ENCODE measurements at places on chromosomes 5 and 9.

DNA sequence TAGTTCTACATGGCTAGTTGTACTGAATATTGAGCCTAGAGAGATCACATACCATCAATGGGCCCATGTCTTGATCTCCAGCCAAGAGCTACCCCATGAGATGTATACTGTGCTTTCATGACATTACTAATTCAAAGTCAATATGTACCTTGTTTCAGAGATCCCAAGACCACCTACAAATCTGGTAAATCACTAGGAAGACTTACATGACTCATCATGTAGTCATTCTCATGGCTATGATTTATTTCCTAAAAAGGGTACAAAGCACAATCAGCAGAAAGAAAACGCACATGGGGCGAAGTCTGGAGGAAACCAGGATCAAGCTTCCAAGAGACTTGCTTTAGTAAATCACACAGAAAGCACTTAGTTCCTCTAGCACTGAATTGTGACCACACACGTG lies 103.0 kb downstream of the PCSK5 start:
- no peak for DNase-seq

DNA sequence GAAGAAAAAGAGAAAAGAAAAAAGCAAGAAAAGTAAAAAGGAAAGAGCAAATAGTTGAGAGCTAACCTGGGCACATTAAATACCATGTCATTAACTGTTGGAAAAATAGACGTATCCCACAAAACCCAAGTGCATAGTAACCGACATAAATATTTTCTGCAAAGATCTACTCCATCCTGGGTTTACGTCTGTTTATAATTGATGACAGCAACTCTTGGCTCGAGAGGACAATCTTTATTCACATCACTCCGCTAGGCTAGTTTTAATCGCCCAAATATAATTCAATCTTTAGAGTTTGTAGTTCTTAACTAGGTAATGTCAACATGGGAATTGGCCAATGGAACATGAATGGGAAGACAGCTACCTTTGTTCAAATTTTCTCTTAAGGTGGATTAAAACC lies 321.7 kb upstream of the TNC start:
- DNase-seq = no peak

DNA sequence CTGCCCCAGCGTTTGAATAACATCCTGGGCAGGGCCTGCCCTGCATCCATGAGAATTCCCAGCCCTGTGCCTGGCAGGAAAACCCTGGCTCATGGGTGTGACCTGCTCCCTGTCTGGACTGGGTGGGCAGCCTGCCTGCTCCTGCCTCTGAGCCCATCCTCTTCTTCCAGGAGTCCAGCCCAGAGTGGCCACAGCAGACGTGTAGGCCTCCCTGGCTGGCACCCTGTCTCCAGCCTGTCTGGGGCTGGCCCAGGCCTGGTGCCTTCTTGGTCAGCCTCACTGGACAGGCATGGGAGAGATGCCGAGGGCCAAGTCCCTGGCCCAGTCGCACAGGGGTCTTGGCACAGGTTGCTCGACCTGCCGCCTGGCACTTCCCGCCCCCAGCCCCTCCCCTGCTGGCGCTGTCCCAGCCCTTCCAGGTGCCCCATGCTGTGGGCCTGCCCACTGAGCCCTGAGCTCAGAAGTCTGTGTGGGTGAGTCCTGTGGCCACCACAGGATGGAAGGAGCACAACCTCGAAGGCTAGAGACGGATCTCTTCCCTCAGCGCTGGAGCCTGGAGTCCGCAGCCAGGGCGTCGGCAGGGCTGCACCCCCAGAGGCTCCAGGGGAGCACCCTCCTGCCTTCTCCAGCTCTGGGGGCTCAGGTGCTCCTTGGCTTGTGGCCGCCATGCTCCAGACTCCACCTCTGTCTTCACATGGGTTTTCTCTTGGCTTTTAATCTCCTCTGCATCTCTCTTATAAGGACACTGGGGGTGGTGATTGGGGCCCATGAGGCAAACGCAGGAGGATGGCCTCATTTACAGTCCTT lies 11.8 kb upstream of the COL5A1 start:
- DNase-seq = no peak

DNA sequence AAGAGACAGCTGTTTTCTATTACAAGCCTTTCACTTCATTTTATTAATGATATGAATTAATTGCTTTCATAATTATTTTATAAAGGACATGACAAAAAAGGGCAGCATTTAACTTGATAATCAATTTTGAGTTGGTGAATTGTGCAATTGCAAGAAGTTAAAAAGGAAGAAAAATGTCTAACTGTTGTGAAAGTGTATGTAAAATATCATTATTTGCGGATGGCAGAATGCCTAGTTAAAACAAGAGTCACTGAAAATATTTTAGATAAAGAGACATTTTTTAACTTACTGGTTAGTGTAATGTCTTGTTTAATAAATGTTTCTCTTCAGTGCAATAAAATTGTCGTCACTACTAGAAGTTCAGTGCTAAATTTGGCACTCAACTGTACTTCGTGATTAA lies 57.6 kb upstream of the HTR4 start:
- DNase-seq = no peak

GRCh38 chr5:80931411-80931810 lies 28.8 kb upstream of the RASGRF2 start:
- no peak for DNase-seq

DNA sequence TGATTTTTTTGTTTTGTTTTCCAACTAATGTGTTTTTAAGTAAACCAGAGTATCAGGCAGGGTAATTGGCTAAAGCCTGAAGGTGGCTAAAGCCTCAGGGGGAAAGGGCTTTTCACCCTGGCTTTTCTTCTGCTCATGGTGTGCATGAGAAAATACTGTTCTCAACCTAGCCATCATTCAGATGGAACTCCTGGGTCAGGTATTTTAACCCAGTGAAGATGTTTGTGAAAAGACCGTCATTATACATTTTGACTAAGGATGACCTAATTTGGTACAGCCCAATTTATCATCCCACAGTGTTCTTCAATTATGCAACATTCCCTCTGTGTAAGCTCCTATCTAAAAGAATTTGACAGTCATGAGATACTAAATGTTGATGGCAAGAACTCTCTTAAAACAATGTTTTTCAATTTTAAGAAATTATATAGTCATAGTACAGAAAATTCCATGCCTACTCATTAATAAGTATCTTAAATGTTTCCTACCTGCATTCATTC lies 209.5 kb upstream of the TARS1 start:
- no peak for DNase-seq

- no peak for DNase-seq
Measured at GRCh38 chr5:132243366-132243977, 14.0 kb upstream of the PDLIM4 start.

DNA sequence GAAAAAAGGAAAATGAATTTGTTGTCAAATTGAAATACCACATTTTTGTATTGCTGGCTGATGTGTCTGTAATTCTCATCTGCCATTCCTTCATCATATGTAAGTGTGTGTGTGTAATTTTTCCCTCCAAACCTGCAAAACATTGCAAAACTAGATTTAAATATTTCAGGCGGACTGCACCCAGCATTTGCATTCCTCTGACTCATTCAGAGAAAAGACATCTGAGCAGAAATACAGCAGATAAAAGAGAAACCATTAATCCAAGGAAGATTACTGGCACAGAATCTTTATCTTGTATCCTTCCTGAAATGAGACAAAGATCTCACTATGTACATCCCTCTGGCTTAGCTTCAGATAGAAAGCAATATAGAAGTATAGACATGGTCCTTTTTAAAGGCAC lies 275.3 kb downstream of the TMEM38B start:
- no peak for DNase-seq

GRCh38 chr5:150014456-150014855 lies 13.9 kb downstream of the HMGXB3 start:
- no peak for DNase-seq

DNA sequence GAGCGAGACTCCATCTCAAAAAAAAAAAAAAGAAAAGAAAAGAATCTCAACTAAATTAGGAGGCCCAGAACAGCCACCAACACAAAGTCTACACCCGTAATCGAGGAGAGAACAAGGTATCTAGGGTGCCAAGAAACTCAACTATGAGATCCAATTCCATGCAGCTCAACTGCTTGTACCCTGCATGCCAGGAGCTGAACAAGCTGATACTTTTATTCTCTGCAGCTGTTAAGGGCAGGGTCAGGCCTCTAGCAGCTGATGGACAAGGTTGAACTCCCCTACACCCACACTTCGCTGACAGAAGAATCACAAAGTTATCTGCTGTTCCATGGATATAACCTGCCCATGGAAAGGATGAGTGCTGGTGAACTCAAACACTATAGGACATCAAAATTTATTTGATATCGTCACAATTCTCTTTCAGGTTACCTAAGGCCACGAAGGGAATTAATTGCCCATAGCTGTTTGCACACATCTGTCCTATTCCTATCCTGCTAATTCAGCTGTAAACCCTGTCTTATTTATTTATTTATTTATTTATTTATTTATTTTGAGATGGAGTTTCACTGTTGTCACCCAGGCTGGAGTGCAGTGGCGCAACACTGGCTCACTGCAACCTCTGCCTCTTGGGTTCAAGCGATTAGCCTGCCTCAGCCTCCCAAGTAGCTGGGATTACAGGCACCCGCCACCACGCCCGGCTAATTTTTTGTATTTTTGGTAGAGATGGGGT lies 20.7 kb downstream of the UBAP2 start:
- DNase-seq = no peak

GRCh38 chr9:125379208-125379607 lies 117.6 kb downstream of the GAPVD1 start:
- no peak for DNase-seq

DNA sequence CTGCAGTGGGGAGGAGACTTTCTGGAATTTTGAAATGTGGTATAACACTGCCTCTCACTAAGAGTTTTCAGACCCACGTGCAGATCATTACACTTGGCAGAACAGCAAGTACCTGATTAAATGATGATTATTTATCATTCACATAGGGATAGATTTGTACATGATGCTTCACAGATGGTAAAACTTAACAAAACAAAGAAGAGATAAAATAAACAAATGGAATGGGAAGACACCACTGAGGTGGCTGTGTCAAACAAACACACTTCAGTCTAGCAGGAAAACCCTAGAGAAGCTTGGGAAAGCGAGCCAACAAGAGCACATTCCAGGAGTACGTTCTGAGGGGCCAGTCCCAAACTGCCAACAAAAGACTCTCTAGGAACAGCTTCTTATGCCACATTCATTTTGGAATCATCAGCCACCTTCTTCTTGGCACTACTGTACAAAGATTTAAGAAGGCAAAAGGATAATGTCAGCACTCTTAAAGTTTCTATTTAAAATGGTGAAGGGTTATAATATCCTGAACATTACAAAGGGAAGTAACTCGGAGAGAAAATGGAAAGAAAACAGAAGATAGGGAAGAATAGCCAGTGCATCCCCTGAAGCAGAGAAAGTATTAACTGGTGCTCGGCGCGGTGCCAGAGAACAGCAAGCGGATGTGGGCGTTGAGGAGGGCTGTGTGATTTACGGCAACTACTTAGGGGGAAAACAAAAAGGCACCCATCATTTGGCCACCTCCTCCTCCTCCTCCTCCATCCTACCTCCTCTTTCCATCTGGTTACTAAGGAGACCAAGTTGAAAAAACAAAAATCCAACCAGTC lies 1.6 kb downstream of the MED27 start:
- no peak for DNase-seq

- no peak for DNase-seq
Measured at GRCh38 chr5:170563824-170564567, 60.2 kb downstream of the KCNIP1 start.

DNA sequence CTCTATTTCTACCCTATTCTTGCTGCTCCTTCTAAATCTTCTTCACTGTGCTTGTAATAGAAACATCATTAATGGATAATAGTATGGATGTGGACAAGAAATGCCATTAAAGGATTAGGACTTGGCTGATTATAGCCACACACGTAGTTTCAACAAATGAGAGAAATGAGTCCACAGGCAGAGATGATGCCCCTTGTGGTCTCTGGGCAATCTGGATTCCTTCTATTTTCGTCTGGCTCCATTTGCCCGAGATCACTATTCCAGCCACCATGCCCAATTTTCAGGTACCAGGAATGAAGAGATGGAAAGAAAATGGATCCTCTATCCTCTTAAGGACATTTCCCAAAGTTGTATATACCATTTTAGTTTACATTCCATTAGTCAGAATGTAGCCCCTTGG lies 13.2 kb downstream of the VLDLR start:
- DNase-seq = no peak

GRCh38 chr9:137357166-137357565 lies 55.1 kb upstream of the NRARP start:
- DNase-seq = no peak

GRCh38 chr5:96476654-96477053 lies 43.6 kb upstream of the PCSK1 start:
- no peak for DNase-seq

- peak; percentile 80 for DNase-seq
Measured at GRCh38 chr9:95486318-95486717, 30.5 kb downstream of the PTCH1 start.

DNA sequence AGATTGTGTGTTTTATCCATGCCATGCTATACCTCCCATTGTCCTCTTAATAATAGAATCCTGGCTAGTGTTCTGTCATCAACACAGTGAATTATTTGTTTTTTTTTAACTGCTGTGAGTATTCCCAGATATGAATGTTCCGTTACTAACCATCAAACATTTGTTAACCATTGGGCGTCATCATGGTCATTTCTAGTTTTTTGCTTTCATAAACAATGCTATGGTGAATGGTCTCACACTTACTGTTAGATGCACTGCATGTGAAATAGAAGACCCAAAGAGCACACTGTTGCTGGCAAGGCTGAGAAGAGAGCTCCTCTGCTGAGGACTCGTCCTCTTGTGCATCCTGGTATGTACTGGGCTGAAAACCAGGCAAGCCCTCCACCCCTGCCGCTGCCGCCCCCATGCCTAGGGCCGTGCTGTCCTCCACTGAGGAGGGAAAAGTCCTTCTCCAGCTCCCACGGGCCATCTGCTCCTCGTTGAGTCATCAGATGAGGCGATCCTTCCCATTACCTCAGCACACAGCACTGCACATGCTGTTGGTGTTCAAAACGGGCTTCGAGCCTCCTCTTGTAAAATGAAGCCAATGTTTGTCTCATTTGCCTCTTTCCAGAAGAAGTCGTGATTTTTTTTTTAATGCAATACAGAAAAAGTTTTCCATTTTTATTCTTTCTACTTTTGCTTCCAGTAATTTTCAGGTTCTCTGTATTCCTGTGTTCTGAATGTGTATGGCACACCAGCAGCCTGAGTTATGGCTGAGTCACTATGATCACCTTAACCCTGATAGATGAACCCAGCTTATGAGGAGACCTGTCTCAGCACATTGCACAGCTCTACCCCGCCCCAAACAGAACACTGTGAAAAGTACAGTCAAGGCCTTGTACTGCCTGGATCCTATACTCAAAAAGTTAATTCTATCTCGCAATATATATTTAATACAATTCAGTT lies 219.0 kb downstream of the AOPEP start:
- peak; percentile 67 for DNase-seq

GRCh38 chr5:127396490-127397155 lies 106.0 kb downstream of the MEGF10 start:
- DNase-seq = no peak

GRCh38 chr9:133741716-133742115 lies 3.6 kb upstream of the SARDH start:
- DNase-seq = no peak

Measured in cerebellum (tissue), 4 donors.